ENCODE measurements at places on chromosomes 6 and 20.
A peak's percentile ranks its signal among the peaks of the same experiment; 100 is the strongest.

DNA sequence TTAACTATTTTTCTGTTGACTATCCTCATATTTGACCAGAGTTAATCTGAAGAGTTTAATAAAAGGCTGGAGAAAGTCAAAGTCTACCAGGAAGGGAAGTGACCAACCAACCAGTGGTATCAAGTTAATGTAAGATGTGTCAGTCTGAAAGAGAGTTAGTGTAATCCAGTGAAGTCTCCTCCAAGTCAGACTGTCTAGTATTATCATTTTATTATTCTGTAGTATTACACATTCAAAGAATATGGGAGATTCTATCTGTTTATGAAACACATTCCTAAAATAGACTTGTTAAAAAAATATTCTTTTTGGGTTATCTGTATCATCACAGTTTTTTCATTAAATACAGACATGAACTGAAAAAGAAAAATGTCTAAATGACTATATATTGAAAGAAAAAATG, 194.4 kb downstream of the BTBD9 start:
- DNase-seq = no peak

DNA sequence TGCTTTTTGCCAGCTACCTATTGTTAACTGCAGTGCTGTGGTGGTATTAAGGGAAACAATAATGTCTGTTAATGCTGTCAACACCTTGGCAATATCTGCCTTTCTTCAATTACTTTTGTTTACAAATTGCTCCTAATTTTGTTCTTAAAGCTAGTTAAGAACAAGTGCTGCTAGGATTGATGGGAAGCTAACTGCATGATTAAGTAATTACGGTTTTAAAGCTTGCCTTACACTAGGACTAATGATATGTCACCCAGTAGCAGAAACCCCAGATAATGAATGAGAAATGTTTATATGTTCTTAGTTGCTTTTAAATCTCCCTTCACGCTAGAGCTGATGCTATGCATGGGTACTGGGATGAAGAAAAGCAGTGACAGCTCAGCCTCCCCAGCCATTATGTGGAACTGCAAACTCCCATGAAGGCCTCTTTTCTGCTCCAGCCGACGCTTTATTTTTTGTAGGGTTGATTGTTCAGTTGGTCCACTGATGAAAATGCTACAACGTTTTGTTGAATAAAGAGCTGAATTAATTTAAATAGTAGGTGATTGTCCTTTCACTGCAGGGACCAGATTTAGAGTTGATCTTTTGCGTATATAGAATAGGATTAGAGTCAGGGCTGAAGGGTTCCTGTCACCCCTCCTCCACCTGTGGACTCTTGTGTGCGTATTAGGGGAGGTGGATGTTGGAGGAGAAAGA, 610.5 kb downstream of the TFAP2B start:
- no peak for DNase-seq

- DNase-seq = no peak
Measured at GRCh38 chr6:27279513-27280063, 32.1 kb downstream of the PRSS16 start.

- peak; percentile 45 for DNase-seq
Measured at GRCh38 chr6:56259234-56260077, 12.1 kb upstream of the COL21A1 start.

Measured in fibroblast of villous mesenchyme (primary cell).